ENCODE measurements at places on chromosomes 6 and 20.

- H3K27ac ChIP-seq, result no peak overlapping the region
- DNase-seq, result no peak
- H3K4me3 ChIP-seq, result no peak overlapping the region
- H3K27me3 ChIP-seq, result no peaks in the 10 kb centered on the region
- no peaks in the 10 kb centered on the region for H3K36me3 ChIP-seq
Measured at GRCh38 chr6:136772685-136773472, 19.4 kb downstream of the MAP3K5 start.

DNA sequence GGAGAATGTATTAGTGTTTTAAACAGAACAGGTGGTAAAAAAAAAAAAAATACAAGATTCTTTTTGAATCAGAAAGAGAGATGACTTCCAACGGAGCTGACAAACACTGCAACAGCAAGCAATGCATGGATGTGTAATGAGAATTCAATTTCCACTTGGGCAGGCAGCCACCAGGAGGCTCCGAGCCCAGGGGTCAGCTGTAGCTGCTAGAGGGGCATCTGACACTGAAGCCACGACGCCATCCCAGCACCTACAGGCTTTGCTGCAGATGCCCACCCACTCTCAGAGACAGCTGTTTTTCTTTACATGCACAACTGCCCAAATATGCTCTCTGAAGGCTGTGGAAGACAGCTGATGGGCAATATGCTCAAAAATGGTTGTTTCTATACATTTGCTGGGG is 75.4 kb downstream of the ELOVL5 start:
- H3K36me3 ChIP-seq, result peaks cover 94% of the 10 kb centered on the region
- H3K27ac ChIP-seq, result no peak overlapping the region
- DNase-seq, result no peak

GRCh38 chr20:63084563-63084927 is 77.8 kb upstream of the BHLHE23 start:
- no peak overlapping the region for H3K4me3 ChIP-seq
- DNase-seq, result no peak
- H3K36me3 ChIP-seq, result no peaks in the 10 kb centered on the region
- no peak overlapping the region for H3K27ac ChIP-seq
- no peaks in the 10 kb centered on the region for H3K4me1 ChIP-seq

- H3K27ac ChIP-seq, result no peak overlapping the region
- no peak for DNase-seq
- H3K4me1 ChIP-seq, result peaks cover 18% of the 10 kb centered on the region
- H3K4me3 ChIP-seq, result no peak overlapping the region
- no peaks in the 10 kb centered on the region for H3K36me3 ChIP-seq
Measured at GRCh38 chr6:4778086-4778485, 1.9 kb downstream of the CDYL start.

- H3K27me3 ChIP-seq, result peaks cover 3% of the 10 kb centered on the region
- H3K36me3 ChIP-seq, result no peaks in the 10 kb centered on the region
- H3K27ac ChIP-seq, result no peak overlapping the region
- peaks cover 26% of the 10 kb centered on the region for H3K4me1 ChIP-seq
Measured at GRCh38 chr20:23162887-23163286, 76.8 kb upstream of the CD93 start.

DNA sequence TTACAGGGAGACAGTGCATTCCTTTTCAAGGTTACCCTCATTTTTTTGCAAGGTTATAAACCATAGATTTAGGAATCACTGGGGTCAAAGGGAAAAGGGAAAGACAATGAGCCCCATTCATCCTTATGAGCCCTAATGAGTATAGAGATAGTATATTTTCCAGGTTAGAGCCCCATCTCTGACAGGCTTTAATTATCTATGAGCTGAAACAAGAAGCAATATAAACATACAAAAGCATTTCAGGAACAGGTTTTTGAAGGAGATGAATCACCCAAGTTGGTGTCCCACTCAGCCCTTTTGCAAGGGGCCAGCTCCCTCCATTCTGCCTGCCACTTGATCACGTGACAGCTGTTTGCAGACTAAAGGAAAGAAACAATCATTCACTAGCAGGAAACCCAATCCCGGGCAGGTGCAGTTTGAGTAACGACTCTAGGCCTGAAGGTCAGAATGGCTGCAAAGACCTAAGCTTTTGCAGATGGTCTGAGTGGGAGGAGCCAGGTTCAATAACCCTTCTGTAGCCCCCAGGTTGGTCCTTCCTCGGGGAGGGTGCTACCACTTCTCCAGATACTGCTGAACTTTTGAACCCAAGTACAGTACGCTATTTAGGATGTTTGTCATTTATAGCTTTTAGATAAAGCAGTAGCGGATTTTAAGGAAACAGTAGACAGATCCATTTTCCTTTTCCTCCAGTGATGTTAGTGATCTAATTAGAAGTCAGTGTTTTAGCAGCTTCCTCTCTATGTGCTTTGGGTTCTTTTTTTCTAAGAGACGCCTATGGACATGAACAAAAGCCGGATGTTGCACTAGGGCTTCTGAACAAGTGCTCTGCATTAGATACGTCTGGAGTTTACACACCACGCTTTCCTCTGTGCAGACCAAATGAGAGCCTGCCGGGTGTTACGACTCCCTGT is 253.2 kb downstream of the SOX4 start:
- no peak overlapping the region for H3K4me3 ChIP-seq
- no peaks in the 10 kb centered on the region for H3K4me1 ChIP-seq
- H3K36me3 ChIP-seq, result no peaks in the 10 kb centered on the region

- H3K4me3 ChIP-seq, result no peak overlapping the region
- H3K36me3 ChIP-seq, result no peaks in the 10 kb centered on the region
- H3K27me3 ChIP-seq, result no peaks in the 10 kb centered on the region
- DNase-seq, result no peak
- no peak overlapping the region for H3K27ac ChIP-seq
Measured at GRCh38 chr6:44051515-44051914, 75.7 kb downstream of the MRPL14 start.

- H3K36me3 ChIP-seq, result no peaks in the 10 kb centered on the region
- DNase-seq, result no peak
- H3K4me3 ChIP-seq, result no peak overlapping the region
Measured at GRCh38 chr6:153625089-153625488, 414.0 kb upstream of the OPRM1 start.

Data from CD4-positive, alpha-beta T cell (primary cell).